ENCODE measurements at places on chromosomes 1 and 21. TPM values are rescaled to one million over a fixed set of nuclear protein-coding genes. Genes with fewer than 3 reads are reported as not detected.

DNA sequence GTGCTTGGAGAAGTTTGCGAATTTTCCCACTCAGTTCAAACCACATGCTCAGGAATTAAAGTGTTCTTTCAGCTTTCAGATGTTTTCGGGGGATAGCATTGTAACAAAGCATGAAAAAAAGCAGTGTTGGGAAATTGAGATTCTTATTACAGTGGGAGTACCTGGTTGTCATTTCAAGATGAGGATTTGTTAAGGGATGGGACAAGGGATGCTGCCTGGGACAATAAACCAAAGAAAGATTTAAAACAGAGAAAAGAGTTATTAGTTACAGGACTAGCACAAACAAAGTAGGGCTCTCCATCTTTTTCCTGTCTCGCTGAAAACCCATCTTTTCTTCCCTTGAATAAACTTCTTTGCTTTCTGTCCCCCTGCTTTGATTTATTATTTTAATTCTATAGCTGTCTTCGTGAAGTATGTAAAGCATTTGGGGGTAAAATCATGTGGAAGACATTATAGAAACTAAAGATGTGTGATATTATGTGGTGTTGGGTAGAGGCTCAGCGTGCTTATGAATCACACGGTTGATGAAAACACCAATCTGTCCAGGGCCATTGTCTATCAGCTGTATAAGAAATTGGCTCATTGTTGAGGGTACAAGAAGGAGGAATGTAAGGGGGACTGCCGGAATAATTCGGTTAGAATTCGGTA is 277.6 kb downstream of the KIF26B start:
- no peak for DNase-seq

DNA sequence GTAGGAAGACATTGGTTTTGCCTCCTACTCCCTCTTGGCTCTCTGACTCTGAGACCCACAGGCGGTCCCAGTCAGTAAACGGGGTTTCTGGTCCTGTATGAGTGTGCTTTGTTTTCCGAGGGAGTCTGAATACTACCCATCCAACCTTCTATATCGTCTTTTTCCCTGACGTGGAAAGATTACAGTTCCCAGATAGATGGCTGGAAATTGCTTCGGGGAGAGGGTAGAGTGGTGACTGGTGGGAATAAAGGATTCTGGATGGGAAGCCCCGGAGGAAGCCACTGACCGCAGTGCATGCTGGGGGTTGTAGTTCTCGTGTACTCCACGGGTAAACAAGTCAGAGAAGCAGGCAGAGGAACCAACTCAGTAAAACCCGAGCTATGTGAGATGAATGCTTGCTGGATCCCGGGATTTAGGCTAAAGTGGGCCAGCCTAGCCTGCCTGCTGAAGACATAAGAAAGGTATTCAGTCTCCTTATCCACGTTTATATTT is 66.2 kb upstream of the IRF2BP2 start:
- no peak for DNase-seq

DNA sequence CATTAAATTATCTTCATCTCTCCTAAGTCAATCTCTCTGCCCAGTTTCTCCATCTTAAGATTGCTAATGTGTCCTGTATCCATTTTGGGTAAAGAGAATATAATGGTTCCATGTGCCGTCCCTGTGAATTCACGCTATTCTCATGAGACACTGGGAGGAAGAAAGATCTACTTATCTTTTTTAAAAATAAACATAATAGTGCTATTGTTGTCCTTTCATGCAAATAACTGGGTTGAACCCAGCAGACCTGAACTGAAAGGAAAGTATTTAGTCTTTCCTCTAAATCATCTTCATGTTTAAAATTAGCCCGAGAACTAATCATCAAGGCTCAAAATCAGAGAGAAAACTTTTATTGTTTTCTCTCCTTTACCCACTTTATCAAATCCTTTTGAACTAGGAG is 22.4 kb downstream of the SLAMF1 start:
- no peak for DNase-seq

GRCh38 chr1:98794196-98794886 is 132.8 kb downstream of the SNX7 start:
- DNase-seq, result peak; percentile 62

GRCh38 chr1:88210103-88210787 is 473.8 kb upstream of the PKN2 start:
- DNase-seq, result no peak

- peak; percentile 51 for DNase-seq
Measured at GRCh38 chr1:32769524-32770220, 47.5 kb downstream of the YARS1 start.

GRCh38 chr1:211643324-211644212 is 31.9 kb downstream of the NEK2 start:
- DNase-seq, result no peak

GRCh38 chr1:9905010-9905409 is 5.1 kb downstream of the CTNNBIP1 start:
- no peak for DNase-seq

GRCh38 chr21:26933448-26933847 is 33.4 kb downstream of the ADAMTS5 start:
- DNase-seq, result no peak

GRCh38 chr1:47771751-47772150 is 225.4 kb downstream of the TRABD2B start:
- DNase-seq, result no peak

DNA sequence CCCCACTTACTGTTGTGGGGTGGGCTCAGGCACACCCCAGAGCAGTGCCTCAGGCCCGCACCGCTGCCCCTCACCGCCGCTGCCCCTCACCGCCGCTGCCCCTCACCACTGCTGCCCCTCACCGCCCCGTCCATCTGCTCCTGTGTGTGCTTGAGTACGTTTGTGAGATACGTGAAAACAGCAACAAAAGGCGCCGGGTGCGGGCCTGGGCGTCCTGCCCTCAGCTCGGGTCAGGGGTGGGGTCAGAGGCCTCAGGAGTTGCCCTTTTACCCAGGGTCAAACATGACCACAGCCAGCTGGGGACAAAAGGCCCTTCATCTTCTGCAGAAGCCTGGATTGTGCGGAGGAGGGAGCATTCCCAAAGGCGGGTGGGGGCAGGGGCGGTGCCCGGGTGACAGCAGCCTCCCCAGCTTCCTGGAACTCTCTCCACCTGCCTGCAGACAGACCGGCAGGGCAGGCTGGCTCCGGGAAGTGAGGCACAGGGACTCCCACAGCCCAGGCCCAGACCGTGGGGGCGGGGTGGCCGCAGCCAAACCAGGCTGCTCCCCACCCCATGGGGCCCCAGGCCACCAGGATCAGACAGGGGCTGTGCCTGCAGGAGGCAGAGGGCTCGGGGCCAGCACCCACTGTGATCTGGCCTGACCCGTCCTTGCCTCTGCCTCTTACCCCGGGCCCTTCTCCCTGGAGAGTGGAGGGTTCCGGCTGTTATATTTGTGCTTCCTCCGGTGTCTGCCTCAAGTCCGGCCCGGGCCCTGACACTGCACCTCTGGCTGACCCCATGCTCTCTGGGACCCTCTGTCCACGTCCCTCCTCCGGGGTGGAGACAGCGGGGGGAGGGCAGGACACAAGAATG is 2.3 kb upstream of the VWA1 start:
- peak; percentile 59 for DNase-seq

DNA sequence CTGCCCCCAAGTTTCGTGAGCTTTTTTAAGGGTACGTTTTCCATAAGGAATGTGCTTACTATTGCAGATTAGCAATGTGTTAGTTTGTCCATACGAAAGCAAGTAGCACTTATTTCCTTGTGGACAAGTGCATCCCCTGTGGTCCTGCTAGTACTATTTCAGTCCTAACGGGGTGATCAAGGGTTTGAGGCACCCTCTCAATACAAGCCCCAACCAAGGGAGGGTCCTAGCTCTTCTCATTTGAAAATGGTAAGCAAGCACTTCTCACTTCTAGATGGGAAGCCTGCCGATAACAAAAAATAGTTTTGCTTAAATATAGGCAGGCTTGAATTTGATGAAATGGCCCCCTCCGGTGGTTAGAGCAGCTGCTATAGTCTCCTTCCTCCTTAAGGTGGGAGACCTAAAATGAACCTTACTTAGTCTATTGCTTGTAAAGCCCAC is 64.0 kb upstream of the HMCN1 start:
- no peak for DNase-seq

DNA sequence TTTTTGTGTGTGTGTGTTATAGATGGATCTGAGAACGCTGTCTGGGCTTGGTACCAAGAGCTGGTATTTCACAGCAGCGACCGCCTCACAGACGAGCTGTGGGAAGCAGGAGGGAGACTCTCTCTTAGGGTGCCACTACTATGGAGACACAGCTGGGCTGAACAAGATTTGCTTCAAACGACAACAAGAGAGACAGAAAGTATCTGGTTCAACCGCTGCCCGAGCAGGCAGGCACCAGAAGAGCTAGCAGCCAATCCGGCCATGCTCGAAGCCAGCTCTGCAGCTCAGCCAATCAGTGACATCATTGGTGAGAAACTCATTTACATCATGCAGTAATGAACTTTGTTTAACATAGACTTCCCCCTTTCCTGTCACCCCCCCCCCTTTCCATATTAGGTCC is 341.3 kb downstream of the USP25 start:
- DNase-seq, result no peak

DNA sequence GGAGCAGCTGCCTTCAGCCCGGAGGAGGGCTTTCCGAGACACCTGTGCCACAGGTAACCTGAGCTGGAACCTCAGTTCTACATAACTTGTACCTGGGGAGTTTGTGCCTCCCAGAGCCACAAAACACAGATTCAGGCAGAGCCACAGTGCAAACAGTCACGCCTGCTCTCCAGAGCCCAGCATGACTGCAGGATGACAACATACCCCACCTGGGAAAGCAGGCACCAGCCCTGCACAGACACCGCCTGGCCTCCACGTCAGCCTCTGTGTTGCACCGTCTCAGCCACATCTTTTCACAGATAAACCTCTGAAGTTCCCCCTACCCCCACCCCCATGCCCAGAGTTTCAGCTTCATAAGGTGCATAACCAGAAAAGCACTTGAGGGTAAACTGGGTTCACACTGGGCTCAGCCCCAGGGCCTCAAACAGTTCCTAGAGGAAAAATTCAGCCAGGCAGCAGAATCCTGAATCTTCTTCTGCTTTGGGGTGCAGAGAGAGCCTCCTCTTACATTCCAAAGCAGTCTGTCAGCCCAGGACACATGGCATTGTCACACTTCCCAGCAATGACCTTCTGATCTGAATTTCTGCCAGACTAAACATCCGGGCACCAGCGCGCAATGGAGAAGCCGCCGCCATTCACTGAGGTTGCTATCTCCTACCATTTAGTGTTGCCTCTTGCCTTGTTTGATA is 229.5 kb downstream of the TOMM20 start:
- peak; percentile 58 for DNase-seq

DNA sequence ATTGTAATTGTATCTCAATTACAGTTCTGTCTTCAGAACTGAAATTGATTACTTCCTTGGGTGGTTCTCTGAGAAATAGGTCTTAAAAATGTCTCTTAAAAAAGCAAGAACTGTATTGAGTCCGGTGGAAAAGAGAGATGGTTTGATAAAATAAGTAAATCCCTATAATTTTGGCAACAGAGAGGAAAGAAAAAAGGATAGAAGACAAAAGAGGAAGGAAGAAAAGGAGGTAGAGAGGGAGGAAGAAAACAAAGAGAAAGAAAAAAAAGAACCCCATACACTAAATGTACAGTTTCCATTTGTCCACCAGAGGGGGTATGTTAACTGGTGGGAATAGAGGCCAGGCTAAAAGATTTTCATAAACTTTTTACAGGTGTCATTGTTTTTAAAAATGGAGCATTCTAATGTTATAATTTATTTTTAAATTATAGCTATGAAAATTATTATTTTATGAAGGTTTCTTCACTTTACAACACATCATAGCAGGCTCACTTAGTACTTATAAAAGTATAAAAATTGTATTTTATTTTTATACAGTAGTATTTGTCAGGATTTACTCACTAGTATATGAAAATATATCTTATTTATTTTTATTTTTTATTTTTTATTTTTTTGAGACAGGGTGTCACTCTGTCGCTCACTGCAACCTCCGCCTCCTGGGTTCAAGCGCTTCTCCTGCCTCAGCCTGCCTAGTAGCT is 2.1 kb upstream of the UBE2T start:
- DNase-seq, result peak; percentile 67

DNA sequence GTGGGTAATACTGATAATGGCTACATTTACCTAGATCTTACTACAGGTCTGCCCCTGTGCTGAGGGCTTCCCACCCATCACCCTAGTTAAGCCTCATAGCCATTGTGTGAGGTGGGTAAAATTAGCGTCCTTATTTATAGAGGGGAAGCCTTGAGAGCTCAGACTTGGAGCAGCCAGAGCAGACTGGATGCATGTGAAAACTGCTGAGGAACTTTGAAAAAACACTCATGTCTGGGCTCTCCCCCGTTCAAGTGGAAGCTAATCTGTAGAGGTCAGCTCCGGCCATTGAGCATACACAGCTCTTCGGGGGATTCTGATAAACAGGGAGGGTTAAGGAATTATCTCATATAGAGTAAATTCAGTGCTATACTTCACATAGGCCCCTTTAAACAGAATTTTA is 389.7 kb downstream of the RPS6KC1 start:
- no peak for DNase-seq

- no peak for DNase-seq
Measured at GRCh38 chr1:225612287-225612686, 40.6 kb downstream of the ENAH start.

DNA sequence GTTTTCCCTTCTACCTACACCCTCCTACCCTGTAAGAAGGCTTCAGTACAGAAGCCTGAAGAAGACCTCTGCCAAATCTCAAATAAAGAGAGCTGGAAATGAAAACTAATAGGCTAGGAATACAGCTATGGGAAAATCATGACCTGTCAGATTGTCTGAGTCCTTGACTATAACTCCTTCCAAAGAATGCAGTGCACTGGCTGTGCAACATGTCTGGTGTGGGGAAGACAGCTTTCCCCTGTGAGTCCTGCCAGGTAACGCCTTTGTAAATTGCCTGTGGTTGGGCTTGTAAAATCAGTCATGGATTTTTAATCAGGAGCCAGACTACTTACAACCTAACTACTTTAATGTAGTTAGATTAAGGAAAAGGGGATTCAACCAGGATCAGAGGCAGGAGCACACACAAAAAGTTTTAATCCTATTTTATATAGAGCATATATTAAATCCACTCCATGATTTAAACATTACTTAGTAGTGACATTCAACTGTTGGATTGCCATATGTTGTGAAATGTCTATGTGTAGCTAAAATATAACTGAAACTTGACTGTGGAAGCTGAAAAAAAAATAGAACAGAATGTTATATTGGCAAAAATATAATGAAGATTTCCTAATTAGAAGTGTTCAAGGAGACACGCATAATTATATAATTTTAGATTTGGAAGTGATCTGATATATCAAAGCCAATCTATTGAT is 1667.8 kb downstream of the KCNT2 start:
- no peak for DNase-seq

Gene GBP5
- total RNA-seq, result 305 TPM

Gene MYOC
- not detected for total RNA-seq

Gene OLFML3
- 0.59 TPM for total RNA-seq

Gene GNAI3
- total RNA-seq, result 10.0 TPM

Gene CLIC6
- total RNA-seq, result 0.50 TPM

Gene SAMD11
- total RNA-seq, result not detected

Gene SEMA4A
- total RNA-seq, result 16.6 TPM

Gene SLC45A1
- total RNA-seq, result 0.22 TPM
